ENCODE measurements at places on chromosomes 3 and 15. TPM values are rescaled to one million over a fixed set of nuclear protein-coding genes. Genes with fewer than 3 reads are reported as not detected.

Gene NME9
- total RNA-seq, result not detected

Gene GPR62
- total RNA-seq, result not detected

Gene SPINT1
- total RNA-seq, result 32.7 TPM

Gene TIGIT
- not detected for total RNA-seq

Gene C2CD4A
- total RNA-seq, result 0.15 TPM

Gene LRRC34
- total RNA-seq, result 1.2 TPM

Gene NDN
- total RNA-seq, result not detected

Gene SLC28A2
- total RNA-seq, result 0.23 TPM

Gene RAB6B
- total RNA-seq, result 49.2 TPM
